ENCODE measurements at places on chromosomes 3 and 15.

DNA sequence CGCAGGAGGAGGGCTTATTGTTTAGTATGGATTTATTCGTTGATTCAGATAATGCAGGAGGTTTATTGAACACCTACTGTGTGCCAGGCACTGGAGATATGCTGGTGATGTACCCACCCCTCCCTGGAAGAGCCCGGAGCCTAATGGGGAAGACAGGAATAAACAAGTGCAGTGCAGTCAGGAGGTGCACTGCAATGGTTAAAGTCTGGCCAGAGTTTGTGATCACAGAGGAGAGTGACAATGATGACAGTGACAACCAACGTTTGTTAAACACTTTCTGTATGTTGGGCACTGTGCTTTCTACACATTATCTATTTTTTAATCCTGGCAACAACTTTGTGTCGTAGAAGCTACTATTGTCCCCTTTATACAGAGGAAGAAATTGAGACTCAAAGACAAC, 70.4 kb downstream of the THSD4 start:
- no peak for DNase-seq

DNA sequence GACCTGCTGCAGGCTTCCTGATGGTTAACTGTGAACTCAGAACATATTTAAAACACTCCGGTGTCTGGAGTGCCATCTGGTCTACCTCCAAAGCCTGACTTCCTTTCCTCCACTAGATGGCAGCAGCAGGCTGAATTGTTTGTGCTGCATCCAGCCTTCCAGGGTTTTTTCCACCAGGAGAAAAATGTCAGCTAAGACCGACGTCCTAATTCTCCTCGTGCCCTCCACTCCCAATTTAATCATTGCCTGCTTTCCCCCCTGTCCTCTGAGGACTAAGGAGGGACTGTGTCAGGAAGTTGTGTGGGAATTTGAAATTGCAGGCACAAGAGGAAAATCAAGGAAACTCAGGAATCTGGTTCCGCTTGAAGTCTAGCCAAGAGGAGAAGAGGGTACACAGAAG, 165.2 kb upstream of the UMPS start:
- DNase-seq = peak; percentile 78

- peak; percentile 66 for DNase-seq
Measured at GRCh38 chr3:188687389-188687788, 484.4 kb upstream of the TPRG1 start.

- peak; percentile 92 for DNase-seq
Measured at GRCh38 chr3:172317984-172318383, 130.3 kb downstream of the GHSR start.

- DNase-seq = no peak
Measured at GRCh38 chr15:64523240-64523639, 62.9 kb downstream of the ZNF609 start.

GRCh38 chr15:71588746-71589145, 221.6 kb upstream of the NR2E3 start:
- DNase-seq = peak; percentile 90

GRCh38 chr3:59374091-59374817, 324.4 kb upstream of the CFAP20DC start:
- no peak for DNase-seq

DNA sequence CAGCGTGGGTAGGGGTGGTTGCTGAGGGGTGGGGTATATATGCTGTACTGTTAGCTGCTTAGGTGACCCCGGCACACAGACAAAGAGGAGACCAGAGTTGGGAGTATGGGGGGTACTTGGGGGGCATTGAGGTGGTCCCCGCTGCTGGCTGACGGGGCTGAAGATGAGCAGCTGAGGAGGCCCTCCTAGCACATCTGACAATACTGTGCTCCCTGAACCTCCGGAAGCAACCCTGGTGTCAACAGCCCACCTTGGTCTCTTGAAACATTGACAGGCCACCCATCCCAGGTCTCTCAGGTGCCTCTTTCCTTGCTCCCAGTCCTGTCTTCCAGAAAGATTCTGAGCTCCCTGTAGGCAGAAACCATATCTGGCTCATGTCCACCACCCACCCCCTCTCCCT, 19.2 kb upstream of the SEMA3F start:
- DNase-seq = no peak

DNA sequence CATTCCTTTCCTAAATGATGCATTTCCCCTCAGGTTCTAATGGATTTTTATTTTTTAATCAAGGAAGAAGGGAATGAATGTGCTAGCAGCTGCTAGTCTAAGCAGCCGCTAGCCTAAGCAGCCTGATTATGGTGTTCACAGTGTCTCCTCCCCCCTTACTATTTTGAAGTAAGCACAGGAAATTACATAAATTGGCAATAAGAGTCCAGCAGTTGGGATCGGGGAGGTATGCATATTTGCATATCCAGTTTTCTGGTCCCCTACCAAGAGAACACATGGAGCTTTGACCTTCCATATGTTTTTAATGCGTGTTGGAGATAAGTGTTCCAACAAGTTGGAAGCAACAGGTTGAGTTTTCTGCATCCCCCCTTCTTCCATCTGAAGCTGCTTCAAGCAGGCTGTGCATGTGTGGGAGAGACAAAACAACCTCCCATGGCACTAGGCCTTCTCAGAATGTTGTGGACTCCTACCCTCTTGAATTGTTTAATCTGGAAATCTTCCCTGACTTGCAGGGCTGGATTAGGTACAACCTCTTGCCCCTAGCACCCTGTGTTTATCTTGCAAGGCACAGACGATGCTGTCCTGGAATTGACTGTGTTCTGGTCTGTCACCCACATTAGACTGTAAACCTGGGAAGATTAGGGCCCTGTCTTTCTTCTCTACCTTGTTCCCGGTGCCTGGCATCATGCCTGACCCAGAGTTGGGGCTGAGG, 124.8 kb upstream of the LRIG1 start:
- peak; percentile 74 for DNase-seq

DNA sequence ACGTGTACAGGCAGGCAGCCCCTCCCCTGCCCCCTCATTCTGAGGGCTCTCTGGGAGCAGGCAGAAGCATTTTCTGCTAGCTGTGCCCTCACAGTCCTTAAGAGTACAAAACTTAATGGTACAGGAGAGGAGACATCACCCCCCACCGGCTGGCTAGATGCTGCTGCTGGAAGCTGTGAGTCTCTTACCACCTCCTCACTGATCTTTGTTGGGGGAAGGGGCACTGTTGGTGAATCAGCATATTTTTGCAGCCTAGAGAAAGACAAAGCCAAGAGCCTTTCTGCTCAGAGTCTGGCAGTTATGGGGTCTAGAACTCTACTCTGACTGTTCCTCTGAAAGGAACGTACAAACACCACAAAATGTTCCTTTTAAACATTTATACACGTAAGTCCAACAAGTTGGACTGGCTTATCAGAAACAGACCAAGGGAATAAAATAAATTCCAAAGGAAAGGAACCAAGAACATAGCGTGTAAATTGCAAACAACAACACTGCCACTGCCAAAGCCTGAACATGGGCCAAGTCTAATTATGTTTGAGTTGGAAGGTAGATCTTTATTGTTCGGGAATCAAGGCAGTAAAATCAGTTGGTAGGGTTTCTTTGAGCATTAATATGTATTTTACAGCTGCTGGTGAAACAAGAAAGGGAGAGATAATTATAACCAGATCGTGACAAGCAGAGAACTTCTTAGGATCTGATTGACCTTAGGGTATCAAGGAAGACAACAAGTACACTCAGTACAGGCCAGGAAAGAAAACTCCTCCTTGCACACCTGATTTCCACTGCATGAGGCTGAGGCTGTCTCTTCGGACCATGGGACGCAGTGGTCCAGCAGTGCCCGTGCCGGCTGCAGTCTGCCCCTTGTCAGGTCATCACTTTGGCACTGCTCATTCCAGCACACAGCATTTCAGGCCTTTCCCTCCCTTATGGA, 27.4 kb downstream of the CLK3 start:
- peak; percentile 82 for DNase-seq

GRCh38 chr3:152199102-152199840, 69.5 kb upstream of the MBNL1 start:
- DNase-seq = no peak

DNA sequence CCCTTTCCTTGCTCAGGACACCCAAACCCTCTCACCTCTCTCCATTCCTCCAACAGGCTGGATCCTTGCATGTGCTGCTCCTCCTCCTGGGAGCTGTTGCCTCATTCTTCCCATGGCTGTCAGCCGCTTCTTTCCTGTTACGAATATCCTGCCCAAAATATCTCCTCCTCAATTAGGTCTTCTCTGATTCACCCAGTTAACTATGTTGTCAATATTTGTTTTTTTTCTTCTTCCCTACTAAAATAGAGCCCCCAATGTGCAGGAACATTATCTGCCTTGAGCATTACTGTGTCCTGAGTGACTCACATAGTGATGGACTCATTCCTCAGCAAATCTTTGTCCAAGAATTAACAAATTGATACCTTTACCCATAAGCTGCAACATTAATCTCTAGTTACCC, 357.2 kb downstream of the CLSTN2 start:
- peak; percentile 63 for DNase-seq

- DNase-seq = peak; percentile 80
Measured at GRCh38 chr3:36911990-36912804, 32.7 kb downstream of the TRANK1 start.

- DNase-seq = peak; percentile 66
Measured at GRCh38 chr3:25849641-25850385, 59.9 kb downstream of the OXSM start.

GRCh38 chr3:58567251-58567515, 10.0 kb downstream of the FAM107A start:
- no peak for DNase-seq

DNA sequence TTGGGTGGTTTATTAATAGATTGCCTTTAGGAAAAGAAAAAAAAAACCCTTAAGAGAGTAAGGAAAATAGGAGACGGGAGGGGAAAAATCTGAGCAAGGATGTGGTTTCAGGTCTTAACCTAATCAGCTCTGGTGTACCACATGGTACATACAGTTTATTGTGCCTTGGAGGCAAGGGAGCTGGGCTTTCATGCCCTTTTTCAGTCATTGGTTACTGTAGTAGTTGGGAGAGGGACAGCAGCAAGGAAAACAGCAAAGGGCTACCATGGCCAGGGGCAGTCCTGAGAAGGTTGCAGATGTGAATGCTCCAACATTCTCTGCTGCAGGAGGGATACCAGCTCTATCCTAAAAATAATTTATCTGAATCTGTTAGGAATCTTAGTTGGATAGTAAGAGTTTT, 5.9 kb downstream of the CMC1 start:
- no peak for DNase-seq

GRCh38 chr3:70737666-70738290, 425.3 kb upstream of the MDFIC2 start:
- DNase-seq = no peak

DNA sequence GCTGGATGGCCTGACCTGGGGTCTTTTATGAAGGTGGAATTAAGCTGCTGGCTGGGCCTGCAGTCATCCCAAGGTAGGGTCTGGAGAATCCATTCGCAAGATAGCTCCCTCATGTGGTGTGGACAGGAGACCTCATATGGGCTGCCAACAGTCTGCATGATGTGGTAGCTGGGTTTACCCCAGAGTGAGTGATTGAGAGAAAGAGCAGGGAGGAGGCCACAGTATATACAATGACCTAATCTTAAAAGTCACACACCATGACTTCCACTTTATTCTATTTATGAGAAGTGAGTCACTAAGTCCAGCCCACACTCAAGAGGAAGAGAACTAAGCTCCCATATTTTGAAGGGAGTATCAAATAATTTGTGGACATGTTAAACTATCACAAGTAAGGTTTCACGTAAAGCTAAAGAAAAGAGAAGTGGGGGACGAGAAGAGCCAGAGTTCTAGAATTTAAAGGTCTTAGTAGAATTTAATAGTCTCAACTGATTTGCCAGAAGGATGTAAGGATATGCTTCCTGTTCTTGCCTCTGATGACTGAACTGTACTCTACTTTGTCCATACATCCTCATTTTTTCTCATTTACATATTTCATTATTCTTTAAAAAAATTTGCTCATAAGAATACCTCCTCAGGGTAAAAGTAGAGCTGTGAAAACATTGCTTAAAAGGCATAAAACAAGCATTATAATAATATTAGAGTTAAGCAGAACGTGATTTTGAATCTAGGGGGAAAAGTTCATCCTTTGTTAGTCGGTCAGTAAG, 184.4 kb downstream of the PEX5L start:
- peak; percentile 57 for DNase-seq

- DNase-seq = peak; percentile 28
Measured at GRCh38 chr3:50100956-50101845, 12.5 kb downstream of the RBM5 start.

DNA sequence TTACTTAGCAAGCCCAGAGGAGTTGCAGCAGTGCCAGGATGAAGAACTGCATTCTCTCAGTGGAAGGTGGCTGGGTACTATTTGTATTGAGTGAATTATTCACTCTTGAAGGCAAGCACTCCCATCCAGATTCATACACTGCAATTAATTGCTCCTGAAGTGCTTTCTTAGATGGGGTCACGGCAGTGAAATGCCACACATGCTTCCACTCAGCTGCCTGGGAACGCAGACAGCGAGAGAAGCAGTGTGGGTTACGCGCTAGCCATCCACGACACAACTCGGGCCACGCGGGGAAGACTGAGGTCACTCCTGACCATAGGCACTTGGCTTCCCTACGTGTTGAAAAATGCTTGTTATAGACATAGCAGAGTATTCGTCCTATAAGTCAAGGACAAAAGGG, 30.8 kb upstream of the LMCD1 start:
- no peak for DNase-seq

DNA sequence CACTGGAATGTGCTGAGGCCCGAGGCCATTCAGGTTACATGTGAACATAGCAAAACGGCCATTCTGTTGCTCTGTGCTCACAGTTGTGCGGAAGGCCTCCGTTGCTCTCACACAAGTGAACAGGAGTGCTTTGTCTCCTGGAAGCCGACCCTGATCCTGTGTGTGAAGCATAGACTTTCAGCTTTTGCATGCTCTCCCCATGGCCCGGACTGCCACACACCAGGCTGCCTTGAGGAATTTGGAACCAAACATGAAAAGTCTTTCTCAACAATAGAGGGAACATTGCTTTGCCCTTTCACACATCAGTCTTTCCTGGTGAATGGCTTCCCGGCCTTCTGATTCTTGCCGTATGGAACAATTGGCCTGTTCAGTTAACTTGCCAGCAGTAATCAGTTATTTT, 154.8 kb upstream of the LRIG1 start:
- DNase-seq = no peak

DNA sequence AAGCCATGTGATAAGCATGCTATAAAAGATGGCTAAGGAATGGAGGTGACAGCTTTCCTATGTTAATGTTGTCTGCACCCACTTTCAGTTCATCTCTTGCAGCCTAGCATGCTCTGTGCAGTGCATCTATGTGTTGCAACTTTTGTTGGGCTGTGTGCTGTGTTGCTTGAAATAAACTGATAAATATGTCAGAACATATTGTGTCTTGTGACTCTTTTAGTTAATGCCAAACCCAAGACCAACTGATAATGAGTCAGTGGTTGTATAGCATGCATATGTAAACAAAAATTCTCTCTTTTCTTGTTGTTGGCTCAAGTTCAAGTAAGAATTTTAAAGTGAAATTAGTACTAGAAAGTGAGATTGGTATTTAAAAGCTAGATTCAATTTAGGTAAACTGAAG, 37.0 kb upstream of the SCN10A start:
- DNase-seq = no peak
